NT2/D1 (cell line): ENCODE measurements at places on chromosomes 1 and 21.

DNA sequence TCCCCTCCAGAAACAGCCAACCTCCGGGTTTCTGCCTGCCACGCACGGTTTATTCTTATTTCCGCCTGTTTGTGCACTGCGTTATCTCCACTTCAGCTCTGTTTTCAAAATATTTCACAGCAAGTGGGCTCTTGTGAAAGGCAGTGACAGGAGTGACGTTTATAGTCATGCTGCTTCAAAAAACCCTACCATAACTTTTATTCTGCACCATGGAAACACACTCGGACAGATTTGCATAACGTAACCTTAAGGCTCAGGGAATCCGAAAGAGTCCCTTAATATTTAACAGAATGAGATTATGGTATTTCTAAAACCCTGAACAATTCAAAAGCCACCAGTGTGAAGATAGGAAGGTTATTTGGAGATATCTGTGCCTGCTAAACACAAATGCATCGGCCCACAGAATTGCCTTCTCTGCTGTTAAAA, 782 bp upstream of the SDE2 start:
- no peak for DNase-seq

DNA sequence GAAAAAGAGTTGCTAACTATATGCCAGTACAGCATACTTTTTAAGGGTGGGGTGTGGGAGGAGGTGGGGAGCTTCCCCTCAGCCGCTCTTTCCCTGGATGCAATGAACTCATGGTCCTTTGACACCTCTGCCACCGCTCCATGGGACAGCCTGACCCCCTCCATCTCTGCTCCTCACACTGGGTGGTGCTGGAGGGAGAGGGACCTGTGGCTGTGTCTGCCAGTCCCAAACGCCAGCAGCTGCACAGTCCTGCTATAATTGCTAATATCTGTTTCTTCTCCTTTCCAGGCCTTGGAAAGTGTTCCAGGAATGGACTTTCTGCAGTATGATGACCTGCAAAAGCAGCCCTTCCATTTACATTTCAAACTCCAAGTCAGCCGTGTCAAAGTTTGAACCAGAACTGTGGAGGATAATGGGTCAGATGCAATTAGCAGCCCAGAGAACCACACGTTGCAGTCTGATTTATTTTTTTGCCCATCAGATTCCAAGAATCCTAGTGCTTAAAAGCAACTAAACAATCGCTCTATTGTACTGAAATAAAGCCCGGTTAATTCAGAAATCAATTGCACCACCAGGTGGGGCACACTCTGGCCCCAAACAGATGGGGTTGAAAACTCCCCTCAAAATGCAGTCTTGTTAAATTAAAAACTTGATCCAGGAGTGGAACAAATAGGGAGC, 160.7 kb upstream of the LMO4 start:
- DNase-seq = no peak

GRCh38 chr1:59506952-59507351, 210.1 kb downstream of the FGGY start:
- no peak for DNase-seq

DNA sequence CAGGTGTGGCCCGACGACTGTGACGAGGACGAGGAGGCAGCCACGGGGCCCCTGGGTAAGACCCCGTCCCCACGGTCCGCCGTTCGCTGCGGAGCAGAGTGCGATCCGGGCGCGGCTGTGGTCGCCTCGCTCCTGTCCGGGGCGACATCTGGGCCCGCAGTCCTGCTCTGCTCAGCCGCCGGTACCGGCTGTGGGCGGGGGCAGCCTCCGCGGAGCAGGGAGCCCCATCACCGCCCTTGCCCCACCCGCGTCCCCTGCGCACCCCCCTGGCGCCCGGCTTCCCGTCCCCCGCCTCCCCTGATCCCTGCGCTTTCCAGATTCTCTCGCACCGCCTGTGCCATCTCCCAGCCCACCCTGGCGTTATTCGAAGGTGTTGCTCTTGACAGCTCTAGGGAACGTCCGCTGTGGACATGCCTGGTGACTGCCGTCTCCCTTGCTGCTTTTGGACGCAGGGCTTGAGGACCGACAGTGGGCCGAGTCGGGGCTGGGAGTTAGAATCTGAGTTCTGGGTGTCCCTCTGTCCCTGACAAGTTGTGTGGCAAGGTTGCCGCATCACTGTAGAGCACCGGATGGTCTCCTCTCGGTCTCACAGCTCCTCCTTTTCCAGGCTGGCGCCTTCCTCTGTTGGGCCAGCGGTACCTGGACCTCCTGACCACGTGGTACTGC, 596 bp downstream of the TOR3A start:
- peak; percentile 30 for DNase-seq

GRCh38 chr1:150269451-150269850, 635 bp upstream of the APH1A start:
- DNase-seq = no peak

- DNase-seq = no peak
Measured at GRCh38 chr1:47405697-47406096, 10.4 kb upstream of the FOXE3 start.

- DNase-seq = no peak
Measured at GRCh38 chr1:26994020-26994786, 711 bp downstream of the TRNP1 start.

- DNase-seq = no peak
Measured at GRCh38 chr1:200184196-200184595, 156.7 kb downstream of the NR5A2 start.

DNA sequence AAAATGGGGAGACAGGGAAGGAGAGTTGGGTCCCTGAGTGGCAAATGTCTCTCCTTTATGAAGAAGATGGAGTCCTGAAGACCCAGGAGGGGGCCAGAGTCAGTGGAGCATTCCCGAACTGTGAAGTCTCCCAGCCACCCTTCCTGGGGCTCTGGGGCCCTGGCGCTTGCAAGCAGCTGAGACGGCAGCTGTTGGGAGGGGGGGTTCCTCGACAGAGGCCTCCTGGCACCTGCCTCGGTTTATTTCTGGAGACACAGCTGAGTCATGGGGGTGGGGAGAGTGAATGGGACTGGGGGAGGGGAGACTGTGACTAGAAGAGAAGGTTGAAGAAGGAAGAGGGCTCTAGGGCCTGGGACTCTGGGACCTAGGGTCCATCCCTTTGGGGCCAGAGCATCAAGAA, 14.0 kb downstream of the NES start:
- no peak for DNase-seq

DNA sequence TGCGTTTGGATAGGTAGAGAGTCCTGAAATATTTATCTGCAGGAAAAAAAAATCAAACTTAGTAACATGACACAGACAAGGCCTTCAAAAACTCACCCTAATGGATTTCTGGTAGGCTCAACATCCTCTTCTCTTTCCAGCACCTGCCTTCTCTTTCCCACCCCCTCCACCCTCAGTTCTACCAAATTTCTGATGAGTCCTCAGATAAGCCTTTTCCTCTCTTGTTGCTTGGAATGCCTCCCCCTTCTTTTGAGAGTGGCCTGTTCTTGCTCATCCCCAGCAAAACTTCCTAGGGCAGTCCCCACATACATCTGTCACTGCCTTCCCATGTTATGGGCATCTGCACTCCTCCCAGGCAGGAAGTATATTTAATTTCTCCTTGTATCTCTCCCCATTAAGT, 7.6 kb upstream of the LBR start:
- DNase-seq = no peak

- DNase-seq = no peak
Measured at GRCh38 chr1:74180490-74180889, 17.5 kb downstream of the LRRIQ3 start.

DNA sequence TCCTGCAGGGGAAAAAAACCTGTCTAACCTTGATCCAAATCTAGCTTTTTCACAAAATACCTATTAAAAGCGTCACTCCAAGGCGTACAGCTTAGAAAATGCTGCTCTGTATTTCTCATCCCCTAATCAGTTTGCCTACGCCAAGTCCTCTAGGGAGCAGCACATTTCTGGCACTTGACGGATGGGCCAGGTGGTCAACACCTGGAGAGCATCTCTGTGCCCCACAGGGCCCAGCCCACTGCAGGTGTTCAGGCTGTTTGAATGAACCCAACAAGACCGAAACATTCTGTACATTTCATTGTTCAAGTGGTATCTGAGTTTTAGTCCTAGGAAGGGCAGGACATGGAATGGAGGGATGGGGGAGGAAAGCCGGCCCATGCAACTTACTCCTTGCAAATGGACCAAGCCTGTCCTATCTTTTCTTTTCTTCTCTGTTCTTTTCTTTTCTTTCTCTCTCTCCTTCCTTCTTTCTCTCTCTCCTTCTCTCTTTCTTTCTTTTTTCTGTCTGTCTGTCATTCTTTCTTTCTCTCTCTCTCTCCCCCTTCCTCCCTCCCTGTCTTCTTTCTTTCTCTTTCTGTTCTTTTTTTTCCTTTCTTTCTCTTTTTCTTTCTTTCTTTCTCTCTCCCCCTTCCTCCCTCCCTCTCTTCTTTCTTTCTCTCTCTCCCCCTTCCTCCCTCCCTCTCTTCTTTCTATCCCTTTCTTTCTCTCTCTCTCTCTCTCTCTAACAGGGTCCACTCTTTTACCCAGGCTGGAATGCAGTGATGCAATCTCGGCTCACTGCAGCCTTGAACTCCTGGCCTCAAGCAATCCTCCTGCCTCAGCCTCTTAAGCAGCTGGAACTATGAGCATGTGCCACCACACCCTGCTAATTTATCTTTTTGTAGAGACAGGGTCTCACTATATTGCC, 29.1 kb downstream of the IGFN1 start:
- no peak for DNase-seq

GRCh38 chr1:219185486-219186117, 11.9 kb downstream of the LYPLAL1 start:
- no peak for DNase-seq

- DNase-seq = no peak
Measured at GRCh38 chr1:66119148-66119547, 326.5 kb downstream of the PDE4B start.

GRCh38 chr1:206635978-206636345, 626 bp downstream of the DYRK3 start:
- DNase-seq = no peak

DNA sequence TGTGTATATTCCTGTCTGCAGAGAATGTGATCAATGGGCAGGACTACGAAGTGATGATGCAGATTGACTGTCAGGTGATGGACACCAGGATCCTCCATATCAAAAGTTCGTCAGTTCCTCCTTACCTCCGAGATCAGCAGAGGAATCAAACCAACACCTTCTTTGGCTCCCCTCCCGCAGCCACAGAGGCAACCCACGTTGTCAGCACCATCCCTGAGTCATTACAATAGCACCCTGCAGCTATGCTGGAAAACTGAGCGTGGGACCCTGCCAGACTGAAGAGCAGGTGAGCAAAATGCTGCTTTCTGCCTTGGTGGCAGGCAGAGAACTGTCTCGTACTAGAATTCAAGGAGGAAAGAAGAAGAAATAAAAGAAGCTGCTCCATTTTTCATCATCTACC, 65.2 kb downstream of the OLFML2B start:
- DNase-seq = no peak

DNA sequence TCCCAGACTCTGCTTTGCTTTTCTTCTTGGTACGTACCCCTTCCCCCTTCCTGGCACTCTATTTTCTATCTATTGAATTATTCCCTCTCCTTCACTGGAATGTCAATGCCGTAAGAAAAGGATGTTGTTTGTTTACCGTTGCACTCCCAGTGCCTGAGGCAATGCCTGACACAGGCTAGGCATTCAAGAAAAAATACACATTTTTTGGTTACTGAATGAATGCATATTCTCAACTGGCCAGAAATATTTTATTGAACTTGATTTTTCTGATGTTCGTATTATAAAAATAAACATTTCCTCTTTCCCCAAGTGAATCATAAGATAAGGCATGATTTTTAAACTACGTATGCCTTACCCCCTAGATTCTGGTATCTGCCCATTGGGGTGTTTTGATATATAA, 41.2 kb downstream of the GNG12 start:
- DNase-seq = peak; percentile 22

DNA sequence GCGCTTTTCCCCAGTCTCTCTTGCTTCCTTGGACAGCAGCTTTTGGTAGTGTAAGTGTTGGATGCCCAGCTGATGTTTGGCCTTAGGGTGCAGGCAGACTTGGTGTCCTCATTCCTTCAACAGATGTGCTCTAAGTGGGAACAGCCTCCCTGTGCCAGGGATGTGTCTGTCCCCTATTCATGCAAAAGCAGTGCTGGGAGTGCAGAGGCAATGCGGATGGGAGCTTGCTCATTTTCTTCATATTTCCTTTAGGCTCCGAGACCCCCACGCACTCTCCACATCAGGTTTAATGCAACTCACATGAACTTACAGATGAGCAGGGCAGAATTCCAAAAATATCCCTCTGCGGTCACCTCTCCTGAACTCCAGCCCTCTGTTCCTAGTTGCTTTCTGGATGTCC, 96.1 kb downstream of the IER5 start:
- DNase-seq = no peak

- DNase-seq = no peak
Measured at GRCh38 chr1:203934027-203934426, 72.6 kb downstream of the SNRPE start.

GRCh38 chr1:164613176-164613575, 54.2 kb downstream of the PBX1 start:
- DNase-seq = no peak

DNA sequence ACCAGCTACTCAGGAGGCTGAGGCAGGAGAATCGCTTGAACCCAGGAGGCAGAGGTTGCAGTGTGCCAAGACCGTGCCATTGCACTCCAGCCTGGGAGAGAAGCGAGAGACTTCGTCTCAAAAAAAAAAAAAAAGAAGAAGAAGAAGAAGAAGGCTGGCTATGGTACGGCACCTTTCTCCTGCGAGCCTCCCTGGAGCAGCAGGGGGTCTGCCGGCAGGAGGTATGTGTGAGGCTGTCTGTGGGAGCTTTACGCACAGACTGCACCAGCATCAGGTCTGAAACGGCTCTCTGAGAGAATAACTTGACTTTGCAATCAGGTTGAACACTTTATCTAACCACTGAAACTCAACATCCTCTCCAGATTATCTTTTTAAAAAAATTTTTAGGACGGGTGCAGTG, 44.9 kb downstream of the CLSTN1 start:
- no peak for DNase-seq

GRCh38 chr1:26733982-26734381, 38.2 kb downstream of the ARID1A start:
- DNase-seq = no peak

GRCh38 chr1:53458634-53459033, 565 bp upstream of the DMRTB1 start:
- DNase-seq = no peak

GRCh38 chr1:168472223-168472622, 71.6 kb downstream of the XCL2 start:
- DNase-seq = no peak

DNA sequence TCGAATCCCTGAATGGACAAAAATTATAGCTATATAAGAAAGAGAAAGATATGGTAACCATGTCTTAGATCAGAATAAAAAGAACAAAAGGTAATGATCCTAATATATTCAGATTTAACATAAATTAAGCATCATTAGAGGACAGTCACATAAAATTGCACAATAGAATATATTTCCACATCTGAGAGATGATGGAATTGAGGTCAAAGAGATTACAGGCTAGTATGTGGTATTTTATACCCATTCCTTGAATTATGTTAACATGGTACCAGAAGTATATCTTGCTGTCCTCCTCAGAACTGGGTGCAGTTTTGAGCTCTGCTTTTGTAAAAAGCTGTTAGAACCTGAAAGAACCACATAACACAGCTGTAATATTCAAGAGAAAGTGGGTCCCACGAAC, 245.6 kb upstream of the HOOK1 start:
- DNase-seq = no peak
